ENCODE measurements at places on chromosomes 12 and 14.

DNA sequence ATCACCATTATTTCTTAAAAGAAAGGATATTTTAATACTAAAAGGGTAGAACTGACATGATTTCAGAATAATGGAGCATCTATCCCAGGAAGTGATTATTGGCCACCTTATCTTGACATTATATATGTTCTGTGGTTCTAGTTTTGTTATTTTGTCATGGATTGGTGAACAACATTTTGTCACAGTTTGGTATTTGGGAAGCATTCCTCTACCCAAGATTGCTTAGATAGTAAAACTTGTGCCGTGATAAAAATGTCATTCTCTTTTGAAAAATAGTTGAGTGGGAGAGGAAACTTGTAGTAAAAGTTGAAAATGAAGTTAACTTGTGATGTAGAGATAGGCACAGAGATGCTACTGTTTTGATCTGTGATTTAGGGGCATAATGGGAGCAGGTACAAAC lies 65.7 kb downstream of the TMX1 start:
- DNase-seq = no peak
- H3K4me1 ChIP-seq = peaks cover 16% of the 10 kb centered on the region
- no peak overlapping the region for H3K27ac ChIP-seq
- no peaks in the 10 kb centered on the region for H3K36me3 ChIP-seq
- no peaks in the 10 kb centered on the region for H3K27me3 ChIP-seq
- H3K4me3 ChIP-seq = no peak overlapping the region

- no peak for DNase-seq
- H3K36me3 ChIP-seq = no peaks in the 10 kb centered on the region
- peak overlapping the region; percentile 19 for H3K4me3 ChIP-seq
Observed at GRCh38 chr14:71355324-71356201, 448.3 kb downstream of the PCNX1 start.

- H3K4me1 ChIP-seq = no peaks in the 10 kb centered on the region
- H3K4me3 ChIP-seq = no peak overlapping the region
- H3K27me3 ChIP-seq = no peaks in the 10 kb centered on the region
- no peak overlapping the region for H3K27ac ChIP-seq
- DNase-seq = no peak
- no peaks in the 10 kb centered on the region for H3K36me3 ChIP-seq
Observed at GRCh38 chr12:44357494-44357893, 518.6 kb downstream of the NELL2 start.

- H3K36me3 ChIP-seq = no peaks in the 10 kb centered on the region
- peak overlapping the region; percentile 31 for H3K4me3 ChIP-seq
- peak overlapping the region; percentile 62 for H3K27ac ChIP-seq
- peaks cover 26% of the 10 kb centered on the region for H3K4me1 ChIP-seq
Observed at GRCh38 chr14:69632164-69632563, 20.8 kb downstream of the SUSD6 start.

DNA sequence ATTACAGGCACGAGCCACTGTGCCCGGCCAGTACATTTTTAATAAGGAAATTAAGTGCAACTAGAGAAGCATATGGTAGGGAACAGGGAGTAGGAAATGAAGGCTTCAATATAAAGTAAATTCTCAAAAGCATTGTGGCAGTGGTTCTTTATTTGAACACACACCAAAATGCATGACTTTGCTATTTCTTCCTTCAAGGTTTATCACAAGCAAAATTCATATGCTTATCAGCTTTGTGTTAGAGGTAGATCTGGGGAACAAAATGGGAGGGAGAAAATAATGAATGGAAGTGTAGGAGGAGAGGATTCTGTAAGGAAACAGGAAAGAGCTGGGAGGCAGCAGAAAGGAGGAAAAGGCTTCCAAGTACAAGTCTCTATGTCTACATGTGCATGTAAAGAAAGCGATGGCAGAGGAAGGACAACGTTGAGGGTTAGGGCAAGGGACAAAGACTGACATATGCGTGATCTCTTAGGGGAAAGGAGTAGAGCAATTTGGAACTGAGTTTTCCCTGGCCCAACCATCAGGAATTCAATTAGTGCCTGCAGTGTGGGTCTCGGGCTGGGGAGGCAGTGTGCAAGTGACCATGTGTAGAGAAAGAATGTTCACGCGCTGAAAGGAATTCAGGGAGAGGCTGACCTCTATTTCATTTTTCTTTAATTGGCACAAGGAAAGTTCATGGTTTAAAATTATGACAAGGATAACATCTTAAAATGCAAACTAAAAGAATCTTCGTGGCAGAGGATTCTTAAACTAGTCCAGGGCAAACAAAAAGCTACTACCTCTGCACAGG lies 22.9 kb upstream of the RASSF8 start:
- no peaks in the 10 kb centered on the region for H3K36me3 ChIP-seq
- H3K4me1 ChIP-seq = no peaks in the 10 kb centered on the region
- DNase-seq = no peak
- no peaks in the 10 kb centered on the region for H3K27me3 ChIP-seq
- no peak overlapping the region for H3K4me3 ChIP-seq

DNA sequence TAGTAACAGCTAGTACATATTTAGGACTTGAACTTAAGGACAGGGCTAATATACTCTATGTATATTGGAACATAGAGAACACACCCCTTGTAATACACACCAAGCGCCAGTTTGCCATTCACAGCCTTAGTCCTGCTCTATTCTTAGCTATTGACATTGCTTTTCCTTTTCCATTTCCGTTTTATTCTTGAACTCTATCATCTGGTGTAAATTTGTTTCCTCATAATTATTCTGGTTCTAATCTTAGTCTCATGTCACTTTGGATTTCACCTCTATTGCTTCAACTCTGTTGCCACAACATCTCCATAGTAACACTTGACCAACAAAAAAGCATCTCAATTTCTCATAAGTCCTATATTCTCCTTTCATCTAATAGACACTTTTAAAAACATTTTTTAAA lies 225.7 kb downstream of the PHLDA1 start:
- H3K27me3 ChIP-seq = no peaks in the 10 kb centered on the region
- DNase-seq = no peak
- H3K4me3 ChIP-seq = no peak overlapping the region
- no peaks in the 10 kb centered on the region for H3K4me1 ChIP-seq

- no peak overlapping the region for H3K4me3 ChIP-seq
- H3K4me1 ChIP-seq = peaks cover 5% of the 10 kb centered on the region
- H3K27me3 ChIP-seq = no peaks in the 10 kb centered on the region
- H3K27ac ChIP-seq = no peak overlapping the region
Observed at GRCh38 chr14:23066855-23067744, 9.8 kb upstream of the CDH24 start.

DNA sequence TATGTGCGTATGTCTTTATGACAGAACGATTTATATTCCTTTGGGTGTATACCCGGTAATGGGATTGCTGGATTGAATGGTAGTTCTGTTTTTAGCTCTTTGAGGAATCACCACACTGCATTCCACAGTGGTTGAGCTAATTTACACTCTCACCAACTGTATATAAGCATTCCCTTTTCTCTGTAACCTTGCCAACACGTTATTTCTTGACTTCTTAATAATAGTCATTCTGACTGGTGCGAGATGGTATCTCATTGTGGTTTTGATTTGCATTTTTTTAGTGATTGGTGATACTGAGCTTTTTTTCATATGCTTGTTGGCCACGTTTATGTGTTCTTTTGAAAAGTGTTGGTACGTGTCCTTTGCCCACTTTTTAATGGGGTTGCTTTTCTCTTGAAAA lies 49.7 kb downstream of the FRS2 start:
- no peak overlapping the region for H3K4me3 ChIP-seq
- DNase-seq = no peak
- H3K27ac ChIP-seq = no peak overlapping the region
- H3K36me3 ChIP-seq = no peaks in the 10 kb centered on the region
- no peaks in the 10 kb centered on the region for H3K27me3 ChIP-seq

DNA sequence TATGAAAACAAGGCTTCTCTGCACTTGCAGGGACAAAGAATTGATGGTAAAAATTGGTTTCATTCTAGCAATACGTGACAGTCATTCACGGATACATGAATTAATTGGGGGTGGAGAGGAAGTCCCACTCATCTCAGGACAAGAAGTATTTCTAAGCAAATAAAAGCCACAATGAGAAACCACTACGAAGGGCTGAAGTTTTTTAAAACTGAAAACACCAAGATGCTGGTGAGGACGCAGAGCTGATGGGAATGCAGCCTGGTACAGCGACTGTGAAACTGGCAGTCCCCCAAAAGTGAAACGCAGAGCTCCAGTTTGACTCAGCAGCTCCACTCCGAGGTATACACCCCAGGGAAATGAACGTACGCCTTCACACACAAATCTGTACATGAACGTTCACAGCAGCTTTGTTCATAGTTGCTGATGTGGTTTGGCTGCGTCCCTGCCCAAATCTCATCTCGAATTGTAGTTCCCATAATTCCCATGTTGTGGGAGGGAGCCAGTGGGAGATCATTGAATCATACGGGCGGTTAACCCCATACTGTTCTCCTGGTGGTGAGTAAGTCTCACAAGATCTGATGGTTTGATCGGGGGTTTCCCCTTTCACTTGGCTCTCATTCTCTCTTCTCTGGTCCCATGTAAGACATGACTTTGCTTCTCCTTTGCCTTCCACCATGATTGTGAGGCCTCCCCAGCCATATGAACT lies 89.0 kb downstream of the SCARB1 start:
- H3K4me1 ChIP-seq = peaks cover 5% of the 10 kb centered on the region
- no peaks in the 10 kb centered on the region for H3K27me3 ChIP-seq
- H3K27ac ChIP-seq = peak overlapping the region; percentile 70
- H3K36me3 ChIP-seq = no peaks in the 10 kb centered on the region
- H3K4me3 ChIP-seq = peak overlapping the region; percentile 31

DNA sequence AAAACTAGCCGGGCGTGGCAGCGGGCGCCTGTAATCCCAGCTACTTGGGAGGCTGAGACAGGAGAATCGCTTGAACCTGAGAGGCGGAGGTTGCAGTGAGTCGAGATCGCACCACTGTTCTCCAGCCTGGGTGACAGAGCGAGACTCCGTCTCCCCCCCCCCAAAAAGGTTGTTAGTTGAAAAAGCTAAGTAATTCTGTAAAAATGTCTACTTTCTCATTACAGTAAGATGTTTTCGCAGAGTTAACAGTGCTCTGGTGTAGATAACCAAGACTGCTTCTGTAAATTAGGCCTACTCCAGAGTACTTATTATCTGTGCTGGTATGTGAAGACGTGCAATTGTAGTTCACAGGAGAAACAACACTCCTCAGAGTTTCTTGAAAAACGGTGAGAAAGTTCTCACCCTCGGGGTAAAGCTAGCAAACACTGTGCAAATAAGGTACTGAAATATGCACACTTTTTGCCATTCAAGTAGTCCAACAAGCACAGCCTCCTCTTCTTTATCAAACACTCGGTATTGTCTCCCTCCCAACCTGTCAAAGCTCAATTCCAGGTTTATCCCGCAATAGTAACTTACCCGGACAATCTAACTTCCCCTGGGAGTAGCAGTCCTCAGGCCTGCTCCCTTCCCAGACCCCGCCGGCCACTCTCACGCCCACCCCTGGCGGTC lies 974 bp downstream of the BTBD7 start:
- no peak for DNase-seq
- H3K4me3 ChIP-seq = peak overlapping the region; percentile 71
- H3K4me1 ChIP-seq = peaks cover 9% of the 10 kb centered on the region
- no peaks in the 10 kb centered on the region for H3K27me3 ChIP-seq

- H3K36me3 ChIP-seq = no peaks in the 10 kb centered on the region
- H3K27ac ChIP-seq = no peak overlapping the region
- no peak overlapping the region for H3K4me3 ChIP-seq
Observed at GRCh38 chr12:121718653-121719239, 6.2 kb downstream of the TMEM120B start.

GRCh38 chr12:3202734-3203446 lies 125.7 kb downstream of the TSPAN9 start:
- H3K4me3 ChIP-seq = no peak overlapping the region
- H3K27ac ChIP-seq = no peak overlapping the region
- no peaks in the 10 kb centered on the region for H3K36me3 ChIP-seq
- H3K27me3 ChIP-seq = no peaks in the 10 kb centered on the region

DNA sequence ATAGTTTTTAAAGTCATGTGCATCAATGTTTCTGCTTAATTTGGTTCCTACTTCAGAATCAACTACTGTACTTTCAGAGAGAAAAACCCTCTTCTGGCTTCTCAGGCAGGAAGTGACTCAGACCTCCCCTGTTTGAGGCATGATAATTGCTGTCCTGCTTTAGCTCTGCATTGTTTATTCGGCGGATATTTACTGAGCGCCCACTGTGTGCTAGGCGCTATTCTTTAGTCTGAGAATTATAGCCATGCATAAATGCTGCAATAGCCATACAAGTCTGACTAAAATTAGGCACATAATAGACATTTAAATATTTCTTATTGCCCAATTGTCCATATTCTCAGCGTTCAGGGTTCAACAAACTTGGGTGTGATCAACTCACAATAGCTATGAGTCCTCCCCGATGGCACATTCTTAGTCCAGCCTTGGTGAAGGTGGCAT lies 6.1 kb upstream of the AMIGO2 start:
- no peak for DNase-seq
- H3K4me3 ChIP-seq = no peak overlapping the region
- H3K27me3 ChIP-seq = no peaks in the 10 kb centered on the region
- no peaks in the 10 kb centered on the region for H3K4me1 ChIP-seq

DNA sequence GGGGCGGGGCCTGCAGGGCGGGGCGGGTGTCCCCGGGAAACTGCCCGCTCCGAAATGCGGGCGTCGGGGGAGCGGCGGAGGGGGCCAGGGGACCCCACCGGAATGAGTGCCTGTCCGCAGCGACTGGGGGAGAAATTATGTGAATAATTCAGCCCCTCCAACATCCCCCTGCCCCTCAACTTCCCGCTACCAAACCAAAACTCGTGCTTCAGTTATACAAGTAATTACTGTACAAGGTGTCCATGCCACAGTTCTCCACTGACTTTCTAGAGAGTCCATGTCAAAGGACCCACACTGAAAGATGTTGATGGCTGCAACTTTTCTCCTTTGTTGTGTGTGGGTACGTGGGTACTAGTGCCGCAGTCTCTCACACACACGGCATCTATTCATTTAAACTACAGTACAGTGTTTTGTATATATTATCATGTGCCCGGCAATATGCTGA lies 414 bp upstream of the CDK17 start:
- H3K36me3 ChIP-seq = no peaks in the 10 kb centered on the region
- H3K27me3 ChIP-seq = no peaks in the 10 kb centered on the region
- no peak for DNase-seq
- peaks cover 3% of the 10 kb centered on the region for H3K4me1 ChIP-seq

GRCh38 chr14:22434030-22434429 lies 155.0 kb downstream of the DAD1 start:
- no peaks in the 10 kb centered on the region for H3K27me3 ChIP-seq
- DNase-seq = no peak
- H3K4me1 ChIP-seq = no peaks in the 10 kb centered on the region
- no peak overlapping the region for H3K4me3 ChIP-seq
- H3K27ac ChIP-seq = no peak overlapping the region

DNA sequence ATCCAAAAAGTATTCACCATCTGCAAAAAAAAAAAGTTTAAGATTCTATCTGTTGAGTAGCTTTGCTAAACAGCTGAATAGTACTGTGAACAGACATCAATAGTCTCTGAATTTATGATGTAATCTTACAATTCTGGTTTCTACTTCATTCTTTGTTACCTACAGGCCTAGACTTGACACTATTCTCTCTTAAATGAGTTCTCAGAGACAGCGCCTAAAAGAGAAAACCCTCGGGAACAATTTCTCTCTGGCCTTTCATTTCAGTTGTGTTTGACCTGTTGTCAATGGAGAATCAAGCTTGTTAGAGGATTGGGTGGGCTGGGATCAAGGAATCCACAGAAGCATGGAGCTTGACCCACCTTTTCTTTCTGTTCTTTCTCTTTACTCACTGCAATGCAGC lies 5.9 kb upstream of the TWF1 start:
- H3K27ac ChIP-seq = no peak overlapping the region
- DNase-seq = no peak
- H3K27me3 ChIP-seq = no peaks in the 10 kb centered on the region
- no peak overlapping the region for H3K4me3 ChIP-seq
- H3K36me3 ChIP-seq = no peaks in the 10 kb centered on the region
